RWPE1 (cell line): ENCODE measurements at places on chromosomes 7 and 10.

GRCh38 chr10:37712489-37713131, 144.8 kb downstream of the ZNF248 start:
- DNase-seq: no peak

DNA sequence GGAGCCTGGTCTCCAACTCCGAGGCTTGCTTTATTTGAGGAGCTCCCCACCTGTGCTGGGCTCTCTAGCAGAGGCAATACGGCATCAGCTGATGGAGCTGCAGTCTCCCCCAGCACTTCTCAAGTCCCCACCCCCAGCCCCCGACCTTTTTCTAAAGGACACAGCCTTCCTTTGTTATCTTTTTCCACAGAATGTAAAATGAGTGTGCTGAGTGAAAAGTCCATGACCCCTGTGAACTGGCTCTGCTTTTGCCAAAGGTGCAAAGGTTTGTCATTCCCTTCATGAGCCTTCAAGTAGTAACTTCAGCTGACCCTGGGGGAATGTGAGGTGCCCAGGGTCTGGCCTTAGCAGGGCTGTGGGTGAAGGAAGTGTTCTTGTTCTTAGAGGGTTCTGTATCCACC, 25.5 kb downstream of the LRRC4 start:
- no peak for DNase-seq

GRCh38 chr10:100781145-100781665, 35.8 kb downstream of the PAX2 start:
- DNase-seq: no peak

DNA sequence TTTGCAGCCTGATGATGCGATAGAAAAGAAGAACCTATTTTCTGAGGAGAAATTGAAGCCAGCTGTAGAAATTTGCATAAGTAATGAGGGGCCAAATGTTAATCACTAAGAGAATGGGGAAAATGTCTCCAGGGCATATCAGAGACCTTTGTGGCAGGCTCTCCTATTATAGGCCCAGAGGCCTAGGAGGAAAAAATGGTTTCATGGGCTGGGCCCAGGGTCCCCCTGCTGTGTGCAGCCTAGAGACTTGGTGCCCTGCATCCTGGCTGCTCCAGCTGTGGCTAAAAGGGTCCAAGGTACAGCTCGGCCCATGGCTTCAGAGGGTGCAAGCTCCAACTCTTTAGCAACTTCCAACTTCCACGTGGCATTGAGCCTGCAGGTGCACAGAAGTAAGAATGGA, 123.4 kb downstream of the STK31 start:
- DNase-seq: no peak

DNA sequence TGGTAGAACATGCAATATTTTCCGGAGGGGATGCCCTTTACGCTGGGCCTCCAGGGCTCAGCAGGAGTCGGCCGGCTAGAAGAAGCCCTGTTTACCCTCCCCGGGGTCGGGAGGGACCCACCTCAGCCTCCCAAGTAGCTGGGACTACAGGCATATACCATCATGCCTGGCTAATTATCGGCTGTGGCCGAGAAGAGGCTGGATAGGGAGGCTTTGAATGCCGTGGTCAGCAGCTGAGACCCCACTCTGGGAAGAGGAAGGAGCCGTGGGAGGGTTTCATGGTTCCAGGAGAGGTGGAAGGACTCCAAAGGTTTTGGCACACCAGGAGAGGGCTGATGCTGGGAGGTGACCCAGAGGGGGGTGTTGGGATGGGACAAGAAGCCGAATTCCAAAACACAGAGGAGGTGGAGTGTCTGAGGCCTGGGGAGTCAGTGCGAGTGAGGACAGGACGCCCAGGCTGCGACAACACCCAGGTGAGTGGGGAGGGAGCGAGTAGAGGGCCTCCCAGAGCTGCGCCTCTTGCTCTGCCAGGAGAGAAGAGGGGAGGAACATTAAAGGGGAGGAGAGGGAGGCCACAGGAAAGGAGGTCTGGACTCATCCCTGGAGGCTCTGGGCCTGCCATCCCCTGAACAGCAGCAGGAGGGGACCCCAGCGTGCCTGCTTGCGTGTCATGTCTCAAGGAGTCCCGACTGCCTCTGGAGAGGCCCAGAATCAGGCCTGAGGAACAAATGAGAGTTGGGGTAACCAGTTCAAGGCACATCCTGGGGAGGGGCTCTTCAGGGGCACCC, 19.6 kb downstream of the GRID2IP start:
- DNase-seq: no peak

GRCh38 chr7:92110857-92111256, 23.4 kb downstream of the CYP51A1 start:
- no peak for DNase-seq

DNA sequence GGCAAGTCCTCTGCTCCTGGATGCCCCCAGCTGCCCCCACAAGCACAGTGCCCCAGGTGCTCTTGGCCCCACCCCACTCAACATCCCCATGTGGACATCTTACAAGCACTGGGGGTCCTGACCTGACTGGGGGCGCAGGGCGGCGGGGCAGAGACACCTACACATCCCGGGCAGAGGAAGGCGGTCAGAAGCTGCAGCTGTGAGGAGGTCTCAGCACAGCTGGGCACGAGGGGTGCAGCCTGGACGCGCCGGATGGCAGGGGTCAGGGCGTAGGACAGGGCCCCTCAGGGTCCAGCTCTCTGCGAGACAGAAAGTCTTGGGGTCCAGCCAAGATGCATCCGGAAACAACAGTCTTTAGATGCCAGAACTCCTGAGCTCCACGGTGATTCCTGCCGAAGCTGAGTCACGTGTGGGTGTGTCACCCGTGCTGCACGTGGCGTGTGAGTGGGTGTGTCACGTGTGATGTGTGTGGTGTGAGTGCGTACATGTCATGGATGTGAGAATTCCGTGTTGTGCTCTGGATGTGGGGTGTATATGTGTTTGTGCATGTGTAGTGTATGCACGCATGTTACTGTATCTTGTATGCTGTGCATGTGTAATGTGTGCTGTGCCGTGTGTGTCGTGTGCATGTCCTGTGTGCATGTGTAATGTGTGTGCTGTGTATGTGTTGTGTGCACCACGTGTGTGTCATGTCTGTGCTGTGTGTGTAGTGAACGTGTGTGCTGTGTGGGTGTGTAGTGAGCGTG, 5.1 kb downstream of the VENTX start:
- DNase-seq: no peak

DNA sequence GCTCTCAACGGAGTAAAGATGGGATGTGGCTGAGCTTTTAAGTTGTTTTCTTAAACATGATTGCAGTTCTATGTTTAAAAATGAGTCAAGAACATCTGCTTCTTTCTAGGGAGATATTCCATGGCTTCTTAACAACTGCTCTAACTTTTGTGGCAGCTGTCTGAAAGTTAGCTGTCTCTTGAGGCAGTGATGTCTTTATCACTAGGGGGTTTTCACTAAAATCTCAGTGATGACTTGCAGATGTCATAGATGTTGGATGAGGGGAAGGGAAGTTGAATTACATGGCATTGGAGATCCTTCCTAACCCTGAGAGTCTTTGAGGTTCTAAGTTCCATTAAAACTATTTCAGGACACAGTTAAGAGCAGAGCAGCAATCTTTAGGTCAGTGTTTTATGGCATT, 43.5 kb downstream of the PRKG1 start:
- DNase-seq: no peak

DNA sequence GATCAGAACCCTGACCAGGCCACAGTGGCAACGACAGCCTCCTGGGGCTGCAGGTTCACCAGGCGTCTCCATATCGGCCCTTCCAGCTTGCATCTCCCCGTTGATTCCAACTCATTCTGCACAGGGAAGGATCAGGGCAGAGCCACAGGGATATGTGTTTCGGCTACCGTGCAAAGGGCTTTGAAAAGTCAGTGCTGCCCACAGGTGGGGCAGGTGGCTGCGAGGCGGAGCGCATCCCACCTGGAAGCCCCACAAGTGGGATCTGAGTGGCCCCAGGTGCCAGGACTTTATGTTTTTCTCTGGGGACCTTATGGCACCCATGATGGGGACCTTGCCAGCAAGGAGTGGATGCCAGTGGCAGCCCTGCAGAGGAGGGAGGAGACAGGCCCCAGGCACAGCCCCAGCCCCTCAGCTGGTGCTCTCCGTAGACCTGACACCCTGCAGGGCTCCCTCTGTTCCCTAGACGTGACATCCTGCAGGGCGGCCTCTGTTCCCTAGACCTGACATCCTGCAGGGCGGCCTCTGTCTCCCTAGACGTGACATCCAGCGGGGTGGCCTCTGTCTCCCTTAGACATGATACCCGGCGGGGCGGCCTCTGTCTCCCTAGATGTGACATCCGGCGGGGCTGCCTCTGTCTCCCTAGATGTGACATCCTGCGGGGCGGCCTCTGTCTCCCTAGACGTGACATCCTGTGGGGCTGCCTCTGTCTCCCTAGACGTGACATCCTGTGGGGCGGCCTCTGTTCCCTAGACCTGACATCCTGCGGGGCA, 189.4 kb downstream of the ELFN1 start:
- no peak for DNase-seq
